ENCODE measurements at places on chromosomes 16 and 17.

DNA sequence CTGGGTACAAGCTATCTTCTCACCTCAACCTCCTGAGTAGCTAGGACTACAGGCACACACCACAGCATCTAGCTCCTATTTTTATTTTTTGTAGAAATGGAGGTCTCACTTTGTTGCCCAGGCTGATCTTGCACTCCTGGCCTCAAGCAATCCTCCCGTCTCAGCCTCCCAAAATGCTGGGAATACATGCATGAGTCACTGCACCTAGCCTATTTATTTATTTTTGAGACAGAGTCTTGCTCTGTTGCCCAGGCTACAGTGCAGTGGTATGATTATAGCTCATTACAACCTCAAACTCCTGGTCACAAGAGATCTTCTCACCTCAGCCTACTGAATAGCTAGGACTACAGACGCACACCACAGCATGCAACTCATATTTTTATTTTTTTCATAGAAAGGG, 40.1 kb upstream of the RGS9 start:
- DNase-seq, result no peak

DNA sequence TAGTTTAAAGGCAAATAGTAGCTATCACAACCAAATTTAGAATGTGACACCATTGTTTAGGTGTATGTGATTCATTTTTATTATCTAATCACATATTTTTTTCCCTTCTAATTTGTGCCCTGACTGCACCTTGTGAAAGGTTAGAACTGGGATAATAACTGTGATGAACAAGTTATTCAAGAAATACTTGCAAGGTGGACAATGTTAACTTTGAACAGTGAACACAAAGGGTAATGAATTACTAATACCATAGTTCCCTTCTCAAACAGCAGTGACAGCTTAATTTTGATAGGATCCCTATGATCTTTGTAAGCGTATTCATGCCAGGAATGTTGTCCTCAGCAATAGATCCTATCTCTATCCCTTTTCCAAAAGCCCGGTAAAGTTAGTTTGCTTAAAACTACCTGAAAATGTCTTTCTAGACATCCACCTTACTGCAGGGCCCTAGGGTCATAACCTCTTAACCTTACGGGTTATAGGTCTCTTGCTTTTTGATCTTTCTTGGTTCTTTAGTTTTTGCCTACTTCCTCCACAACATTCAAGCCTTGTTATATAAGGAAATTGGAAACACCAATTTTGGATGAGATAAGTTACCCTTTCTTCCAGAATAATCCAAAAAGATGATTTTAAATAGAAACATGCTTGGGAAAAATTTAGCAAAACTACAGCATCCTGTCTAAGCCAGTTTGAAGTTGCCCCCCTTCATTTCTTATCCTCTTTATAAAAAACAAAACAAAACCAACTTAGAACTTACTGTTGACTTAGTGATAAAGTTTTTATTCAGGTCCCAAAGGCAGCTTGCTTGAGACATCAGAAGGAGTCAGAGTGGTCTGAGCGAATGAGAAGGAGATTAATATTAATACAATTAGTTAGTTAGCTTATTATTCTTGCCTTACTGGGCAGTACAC, 200.0 kb upstream of the TBX2 start:
- no peak for DNase-seq

GRCh38 chr16:54344646-54345630, 58.4 kb upstream of the IRX3 start:
- DNase-seq, result no peak

DNA sequence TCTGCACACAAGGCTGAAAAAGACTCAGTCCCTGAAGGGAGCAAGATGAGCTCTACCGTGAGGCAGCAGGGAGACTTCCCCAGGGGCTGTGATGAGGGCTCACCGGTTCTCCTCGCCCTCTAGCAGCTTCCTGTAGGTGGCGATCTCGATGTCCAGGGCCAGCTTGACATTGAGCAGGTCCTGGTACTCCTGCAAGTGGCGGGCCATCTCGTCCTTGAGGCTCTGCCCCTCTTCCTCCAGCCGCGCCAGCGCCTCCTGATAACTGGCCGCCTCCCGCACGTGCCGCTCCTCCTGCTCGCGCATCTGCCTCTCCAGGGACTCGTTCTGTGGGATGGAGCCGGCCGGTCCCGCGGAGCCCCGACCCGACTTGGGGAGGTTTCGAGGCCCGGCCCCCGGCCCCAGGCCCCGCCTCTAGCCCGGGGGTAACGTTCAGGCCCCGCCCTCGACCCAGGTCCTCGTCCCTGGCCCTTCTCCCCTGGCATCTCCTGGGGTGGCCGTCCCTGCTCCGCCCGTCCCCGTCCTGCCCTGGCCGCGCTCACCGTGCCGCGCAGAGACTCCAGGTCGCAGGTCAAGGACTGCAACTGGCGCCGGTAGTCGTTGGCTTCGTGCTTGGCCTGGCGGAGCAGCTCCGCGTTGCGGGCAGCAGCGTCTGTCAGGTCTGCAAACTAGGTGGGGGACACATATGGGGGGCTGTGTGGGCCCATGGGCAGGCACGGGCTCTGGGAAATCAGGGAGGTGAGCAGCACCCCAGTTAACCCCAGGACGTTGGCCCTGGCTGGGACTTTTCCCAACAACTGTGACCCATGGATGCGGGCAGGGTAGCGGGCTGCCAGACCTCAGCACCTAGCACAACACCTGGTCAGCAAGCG, 3.9 kb downstream of the GFAP start:
- peak; percentile 41 for DNase-seq

DNA sequence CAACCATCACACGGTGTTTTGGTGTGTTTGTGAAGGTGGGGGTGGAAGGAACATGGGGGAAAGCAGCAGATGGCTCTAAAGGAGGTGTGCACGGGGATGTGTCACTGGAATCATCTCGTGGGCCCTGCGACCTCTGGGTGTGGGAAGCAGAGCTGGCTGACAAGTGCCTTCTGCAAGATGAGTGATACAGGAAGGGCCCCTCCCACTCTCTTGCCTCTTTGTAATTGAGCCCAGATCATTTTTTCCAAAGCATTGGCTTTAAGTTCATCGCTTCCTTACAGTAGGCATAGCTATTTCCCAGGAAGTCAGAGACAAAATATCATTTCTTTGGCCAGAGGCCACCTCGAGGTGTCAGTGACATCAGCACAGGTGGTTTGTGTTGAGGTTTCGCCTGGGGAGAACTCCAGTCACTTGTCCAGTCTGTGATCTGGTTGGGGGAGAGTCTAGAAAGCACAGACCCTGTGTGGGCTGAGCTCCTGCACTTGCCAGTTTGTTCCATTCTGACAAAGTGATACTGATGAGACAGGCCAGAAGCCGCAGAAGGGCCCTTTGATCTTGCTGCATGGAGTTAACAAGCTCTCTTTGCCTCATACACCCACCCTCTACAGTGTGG, 20.6 kb upstream of the SNTB2 start:
- DNase-seq, result peak; percentile 72

All from activated CD4-positive, alpha-beta T cell treated with anti-CD3 and anti-CD28 coated beads for 4 hours (primary cell).